ENCODE measurements at places on chromosomes 11 and 22. TPM values are rescaled to one million over a fixed set of nuclear protein-coding genes. Genes with fewer than 3 reads are reported as not detected.

Gene P2RY2
- 0.94 TPM for polyA plus RNA-seq

Gene PARVG
- 7.2 TPM for polyA plus RNA-seq

Gene CREB3L1
- 19.2 TPM for polyA plus RNA-seq

Gene C11orf42
- polyA plus RNA-seq, result 28.9 TPM

Gene TMEM45B
- polyA plus RNA-seq, result 0.54 TPM

Gene ELF5
- polyA plus RNA-seq, result 0.34 TPM

All from testis (tissue), 5 donors.